ENCODE measurements at places on chromosomes 12 and 14.
A peak's percentile ranks its signal among the peaks of the same experiment; 100 is the strongest.

DNA sequence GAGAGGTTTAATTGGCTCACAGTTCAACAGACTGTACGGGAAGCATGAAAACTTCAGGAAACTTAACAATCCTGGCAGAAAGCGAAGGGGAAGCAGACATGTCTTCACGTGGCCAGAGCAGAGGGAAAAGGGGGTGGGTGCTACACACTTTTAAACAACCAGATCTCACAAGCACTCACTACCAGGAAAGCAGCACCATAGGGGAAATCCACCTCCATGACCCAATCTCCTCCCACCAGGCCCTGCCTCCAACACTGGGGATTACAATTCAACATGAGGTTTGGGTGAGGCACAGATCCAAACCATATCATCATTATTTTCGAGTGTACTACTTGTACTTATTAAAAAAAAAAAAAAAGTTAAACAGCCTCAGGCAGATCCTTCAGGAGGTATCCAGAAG is 29.9 kb downstream of the RXYLT1 start:
- DNase-seq: no peak

DNA sequence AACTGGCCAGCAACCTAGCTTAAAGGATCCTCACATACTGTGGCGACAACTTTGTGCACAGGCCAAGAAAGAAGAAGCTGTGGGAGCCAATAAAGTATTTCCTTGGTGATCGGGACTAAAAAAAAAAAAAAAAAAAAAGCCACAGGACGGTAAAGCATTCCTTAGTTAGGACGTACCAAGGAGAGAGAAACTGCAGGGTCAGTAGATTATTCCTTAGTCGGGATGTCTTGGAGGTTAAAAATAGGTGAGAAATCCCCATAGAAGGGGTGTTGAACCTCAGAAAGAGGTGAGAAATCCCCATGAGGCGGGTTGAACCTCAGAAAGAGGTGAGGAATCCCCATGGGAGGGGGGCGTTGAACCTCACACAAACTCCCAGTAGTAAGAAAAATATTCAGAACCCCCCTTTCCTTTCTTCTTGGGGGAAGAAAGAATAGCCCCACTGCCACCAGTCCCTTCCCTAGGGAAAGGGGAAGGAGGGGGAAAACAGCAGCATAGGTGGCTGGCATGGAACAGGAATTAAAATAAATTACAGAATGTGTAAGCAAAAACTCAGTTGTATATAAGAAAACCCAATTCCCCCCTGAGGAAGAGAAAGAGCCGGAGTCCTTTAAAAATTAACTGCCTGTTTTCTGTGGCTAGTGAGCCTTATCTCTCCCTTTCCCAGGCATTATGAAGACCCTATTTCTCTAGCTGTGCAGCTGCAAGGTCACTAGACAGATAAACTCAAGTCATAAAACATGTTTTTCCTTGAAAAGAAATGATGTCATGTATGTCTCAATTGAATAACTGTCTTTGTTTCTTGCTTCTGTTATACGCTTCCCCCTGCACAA is 26.8 kb downstream of the KLRK1 start:
- DNase-seq: no peak

DNA sequence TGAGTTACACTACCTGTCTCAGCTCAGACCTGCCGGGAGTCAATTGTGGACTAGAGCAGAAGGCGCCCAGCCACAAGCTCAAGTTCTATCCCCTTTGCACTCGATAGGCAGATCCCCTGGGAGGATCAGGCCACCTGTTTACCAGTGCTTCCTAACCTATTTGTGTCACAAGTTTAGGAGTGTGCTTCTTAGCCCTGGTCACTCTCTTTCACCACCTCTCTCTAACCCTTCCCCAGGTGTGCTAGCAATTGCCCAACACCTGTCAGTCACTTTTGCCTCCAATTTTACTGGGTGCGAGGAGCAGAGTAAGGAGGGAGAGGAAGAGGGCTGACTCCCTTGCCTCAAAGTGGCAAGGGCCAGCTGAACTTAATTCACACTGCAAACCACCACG is 745 bp upstream of the NAA30 start:
- no peak for DNase-seq

GRCh38 chr12:115144425-115144824 is 460.4 kb upstream of the TBX3 start:
- DNase-seq: no peak

- DNase-seq: no peak
Observed at GRCh38 chr12:118841588-118841987, 139.8 kb upstream of the SRRM4 start.

- DNase-seq: no peak
Observed at GRCh38 chr12:100075598-100075997, 67.1 kb downstream of the BLTP3B start.

DNA sequence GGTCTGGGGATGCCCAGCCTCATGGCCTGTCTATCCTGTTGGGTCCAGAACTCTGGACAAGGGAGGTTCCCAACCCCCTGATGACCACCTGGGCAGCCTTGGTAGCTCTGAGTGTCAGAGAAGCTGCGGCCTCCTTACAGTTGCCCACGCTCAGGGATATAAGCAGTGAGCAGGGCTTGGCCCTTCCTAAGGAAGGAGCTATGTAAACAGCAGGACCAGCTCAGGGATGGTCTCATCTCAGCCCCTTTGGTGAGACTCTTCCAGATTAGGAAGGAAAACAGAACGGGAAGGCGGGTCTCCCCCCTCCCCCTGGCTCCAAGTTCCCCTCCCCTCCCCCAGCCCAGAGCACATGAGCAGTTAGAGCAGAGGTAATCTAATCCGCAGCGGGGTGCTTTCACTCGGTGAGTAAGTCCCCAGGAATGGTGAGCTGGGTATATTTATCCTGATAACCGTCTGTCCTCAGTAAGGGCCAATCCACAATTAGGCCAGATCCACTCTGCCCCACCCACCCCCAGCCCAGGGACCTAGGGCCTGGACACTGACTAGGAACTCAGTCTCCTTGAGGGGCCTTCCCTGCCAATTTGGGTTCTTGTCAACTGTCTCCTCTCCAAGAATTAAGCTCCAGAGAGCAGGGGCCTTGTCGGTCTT is 29.5 kb upstream of the RPLP0 start:
- peak; percentile 88 for DNase-seq

GRCh38 chr12:104171785-104172569 is 34.0 kb upstream of the NFYB start:
- no peak for DNase-seq

GRCh38 chr14:55366271-55366670 is 45.4 kb downstream of the ATG14 start:
- peak; percentile 28 for DNase-seq

GRCh38 chr14:51117593-51117992 is 22.7 kb upstream of the TRIM9 start:
- DNase-seq: no peak

DNA sequence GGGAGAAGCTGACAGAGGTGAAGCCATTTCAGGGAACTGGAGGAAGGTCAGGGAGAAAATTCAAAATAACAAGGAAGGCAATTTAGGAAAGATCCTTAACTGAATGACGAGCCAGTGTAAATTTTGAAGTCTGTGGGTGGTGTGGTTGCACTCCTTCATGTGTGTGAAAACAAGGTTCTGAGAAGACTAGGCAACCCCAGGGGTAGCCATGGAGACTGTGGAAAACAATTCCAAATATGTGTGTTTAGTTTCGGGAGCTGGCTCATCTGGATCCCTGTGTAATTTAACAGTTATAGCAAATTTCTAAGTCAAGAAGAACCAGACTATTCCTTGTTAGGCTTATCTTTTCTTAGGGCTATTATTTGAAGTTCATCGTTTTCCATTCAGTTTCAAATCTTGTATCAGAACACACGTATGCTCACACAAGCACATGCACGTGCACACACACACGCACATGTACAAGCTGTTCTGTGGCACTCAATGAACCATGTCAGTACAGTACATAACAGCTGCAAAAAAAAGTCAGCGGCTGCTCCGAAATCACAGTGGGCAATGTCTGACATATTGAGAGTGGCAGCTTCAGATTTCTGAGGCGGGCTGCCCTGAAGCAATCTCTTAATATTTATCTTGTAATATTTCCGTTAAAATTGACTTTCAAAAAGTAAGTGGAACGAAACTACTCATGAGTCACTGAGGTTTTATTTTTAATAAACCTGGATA is 411.2 kb downstream of the AEBP2 start:
- peak; percentile 27 for DNase-seq

- peak; percentile 11 for DNase-seq
Observed at GRCh38 chr14:65446159-65446558, 33.6 kb downstream of the FUT8 start.

DNA sequence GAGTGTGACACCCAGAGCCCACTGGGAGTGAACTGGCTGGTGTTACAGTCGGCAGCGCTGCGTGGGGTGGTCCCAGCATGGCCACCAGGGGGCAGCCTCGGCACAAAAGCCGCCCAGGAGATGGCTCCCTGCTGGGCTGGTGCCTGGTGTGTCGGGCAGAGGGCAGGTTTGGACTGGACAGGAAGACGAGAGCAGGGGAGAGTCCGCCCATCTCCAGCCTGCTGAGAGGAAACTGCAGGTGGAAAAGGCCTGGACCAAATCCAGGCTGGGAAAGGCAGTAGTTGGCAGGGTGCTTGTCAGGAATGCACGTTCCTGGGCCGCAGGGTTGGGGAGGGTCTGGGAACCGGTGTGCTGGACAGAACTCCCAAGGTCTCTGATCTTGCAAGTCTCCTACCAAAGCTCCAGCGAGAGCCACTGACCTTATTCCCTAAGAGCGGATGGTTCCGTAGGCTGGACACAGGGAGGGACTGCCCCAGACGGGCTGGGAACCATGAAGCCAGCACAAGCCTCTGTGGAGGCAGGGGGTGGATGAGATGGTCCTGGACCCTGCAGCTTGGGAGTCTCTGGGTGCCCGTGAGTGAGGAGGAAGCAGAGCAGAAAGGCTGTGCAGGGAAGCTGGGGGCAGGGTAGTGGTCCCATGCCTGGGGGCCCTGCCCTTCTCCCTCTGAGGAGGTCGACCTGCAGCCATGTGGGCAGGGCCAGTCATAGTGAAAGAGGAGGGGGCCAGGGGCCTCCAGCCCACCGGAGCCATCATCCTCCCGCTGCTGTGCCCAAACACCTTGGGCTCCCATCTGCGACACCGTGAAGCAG is 1.8 kb downstream of the AHNAK2 start:
- DNase-seq: peak; percentile 81

DNA sequence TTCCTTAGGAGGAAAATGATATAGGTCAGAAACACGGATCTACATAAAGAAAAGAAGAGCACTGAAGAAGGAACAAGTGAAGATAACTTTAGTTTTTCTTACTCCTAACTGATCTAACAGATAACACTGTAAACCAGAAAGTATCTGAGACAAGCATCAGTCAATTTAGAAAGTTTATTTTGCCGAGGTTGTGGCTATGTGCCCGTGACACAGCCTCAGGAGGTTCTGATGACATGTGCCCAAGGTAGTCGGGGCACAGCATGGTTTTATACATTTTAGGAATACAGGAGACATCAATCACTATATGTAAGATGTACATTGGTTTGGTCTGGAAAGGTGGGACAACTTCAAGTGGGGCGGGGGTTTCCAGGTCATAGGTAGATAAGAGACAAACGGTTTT is 23.0 kb downstream of the SAMD15 start:
- DNase-seq: no peak

DNA sequence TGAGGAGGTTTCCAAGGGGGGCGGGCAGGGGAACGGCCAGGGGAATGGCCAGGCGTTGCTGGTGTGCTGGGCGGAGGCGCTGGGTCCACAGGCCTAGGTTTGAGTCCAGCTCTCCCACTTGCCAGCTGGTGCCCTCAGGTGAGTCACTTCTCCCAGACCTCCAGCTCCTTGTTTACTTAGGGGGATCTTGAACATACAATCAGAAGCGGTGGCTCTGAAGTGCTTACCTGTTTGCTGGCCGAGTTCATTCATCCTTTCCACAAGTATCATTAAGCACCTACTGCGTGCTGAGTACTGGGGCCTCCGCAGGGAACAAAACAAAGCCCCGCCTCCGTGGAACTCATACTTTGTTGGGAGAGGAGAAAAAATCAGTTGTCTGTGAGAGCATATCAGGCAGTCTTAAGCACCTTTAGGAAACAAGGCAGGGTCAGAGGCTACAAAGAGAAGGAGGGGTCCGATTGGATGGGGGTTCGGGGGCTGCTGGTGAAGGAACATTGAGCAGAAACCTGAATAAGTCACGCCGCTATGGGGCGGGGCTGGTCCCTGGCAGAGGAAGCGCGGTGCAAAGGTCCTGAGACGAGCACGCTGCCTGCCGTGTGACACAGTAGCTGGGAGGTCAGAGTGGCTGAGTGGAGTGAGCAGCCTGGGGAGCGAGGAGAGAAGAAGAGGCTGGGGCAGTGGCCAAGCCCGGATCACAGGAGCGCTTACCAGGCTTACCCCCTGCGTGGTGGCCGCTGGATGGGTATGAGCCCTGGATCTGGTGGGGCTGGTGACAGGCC is 15.1 kb downstream of the MVK start:
- DNase-seq: no peak

DNA sequence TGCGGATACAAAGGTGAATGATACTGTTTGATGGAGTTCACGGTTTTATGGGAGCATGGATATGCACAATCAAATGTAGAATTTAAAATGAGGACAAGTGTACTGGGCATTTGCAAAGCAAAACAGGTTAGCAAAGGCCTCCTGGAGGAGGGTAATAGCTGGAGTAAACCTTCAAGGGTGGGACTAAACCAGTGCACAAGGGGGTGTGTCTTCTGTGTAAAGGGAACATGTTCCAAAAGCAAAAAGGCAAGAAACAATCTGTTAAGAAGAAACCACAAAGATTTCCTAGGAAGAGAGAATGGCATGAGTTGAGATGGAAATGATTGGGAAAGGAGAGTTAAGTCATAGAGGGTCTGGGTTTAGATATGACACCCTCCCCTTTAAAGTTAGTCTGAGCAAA is 109.2 kb upstream of the SLCO1C1 start:
- no peak for DNase-seq

DNA sequence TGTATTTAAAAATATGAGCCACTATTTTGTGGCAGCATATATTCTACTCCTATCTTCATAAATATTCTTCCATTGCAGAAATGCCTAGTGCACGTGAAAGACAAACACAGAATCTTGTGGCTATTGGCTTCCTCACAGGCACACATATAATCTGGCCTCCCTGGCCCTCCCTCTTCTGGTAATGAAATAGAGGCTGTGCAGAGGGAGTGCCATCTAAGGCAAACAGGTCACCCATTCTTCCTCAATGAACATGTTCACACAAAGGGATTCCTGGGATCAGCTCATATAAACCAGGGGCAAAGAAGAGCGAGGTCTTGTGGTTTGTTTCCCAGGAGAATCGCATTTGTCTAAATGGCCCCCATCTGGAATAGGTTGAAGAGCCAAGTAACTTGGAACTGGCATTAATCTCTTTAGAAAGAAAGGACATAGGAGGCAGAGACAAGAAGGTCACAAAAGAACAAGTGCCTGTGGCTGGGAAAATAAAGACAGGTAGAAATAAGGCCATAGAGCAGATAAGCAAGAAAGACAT is 171.6 kb upstream of the PTPRQ start:
- DNase-seq: no peak

GRCh38 chr12:27968972-27969623 is 3.4 kb downstream of the PTHLH start:
- peak; percentile 37 for DNase-seq

- DNase-seq: no peak
Observed at GRCh38 chr14:61642614-61642982, 52.7 kb upstream of the HIF1A start.
